ENCODE measurements at places on chromosomes 12 and 14. TPM values are rescaled to one million over a fixed set of nuclear protein-coding genes. Genes with fewer than 3 reads are reported as not detected.

The TMTC1 gene
- total RNA-seq = 0.40 TPM

The STON2 gene
- 3.2 TPM for total RNA-seq

The CELA1 gene
- total RNA-seq = not detected

The CD9 gene
- total RNA-seq = 284 TPM

The TCL1A gene
- not detected for total RNA-seq

The HHIPL1 gene
- total RNA-seq = 4.9 TPM

The TMEM132C gene
- not detected for total RNA-seq

The AACS gene
- total RNA-seq = 20.6 TPM

GRCh38 chr14:93946104-93946503, 19.0 kb downstream of the FAM181A start:
- DNase-seq = no peak

- no peak for DNase-seq
These were observed 1000.2 kb downstream of the LRFN5 start for GRCh38 chr14:42606839-42607238.

DNA sequence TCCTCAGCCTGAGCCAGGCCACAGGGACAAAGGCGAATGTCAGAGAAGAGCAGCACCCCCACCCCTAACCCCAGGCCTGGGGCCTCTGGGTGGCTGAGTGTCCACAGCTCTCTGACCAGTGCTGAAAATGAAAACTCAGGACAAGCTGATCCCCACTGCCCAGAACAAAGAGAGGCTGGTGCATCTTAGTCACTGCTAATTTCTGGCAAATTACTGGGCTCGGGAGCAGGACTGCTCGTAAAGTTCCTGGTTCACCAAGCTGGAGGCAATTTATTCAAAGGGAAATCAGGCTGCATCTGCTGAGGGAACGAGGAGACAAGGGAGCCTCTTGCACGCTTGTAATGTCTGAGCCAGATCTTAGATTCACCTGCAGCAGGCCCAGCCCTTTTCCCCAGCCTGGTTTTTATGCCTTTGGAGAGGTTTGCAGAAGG, 43.2 kb downstream of the CALM1 start:
- DNase-seq = no peak

DNA sequence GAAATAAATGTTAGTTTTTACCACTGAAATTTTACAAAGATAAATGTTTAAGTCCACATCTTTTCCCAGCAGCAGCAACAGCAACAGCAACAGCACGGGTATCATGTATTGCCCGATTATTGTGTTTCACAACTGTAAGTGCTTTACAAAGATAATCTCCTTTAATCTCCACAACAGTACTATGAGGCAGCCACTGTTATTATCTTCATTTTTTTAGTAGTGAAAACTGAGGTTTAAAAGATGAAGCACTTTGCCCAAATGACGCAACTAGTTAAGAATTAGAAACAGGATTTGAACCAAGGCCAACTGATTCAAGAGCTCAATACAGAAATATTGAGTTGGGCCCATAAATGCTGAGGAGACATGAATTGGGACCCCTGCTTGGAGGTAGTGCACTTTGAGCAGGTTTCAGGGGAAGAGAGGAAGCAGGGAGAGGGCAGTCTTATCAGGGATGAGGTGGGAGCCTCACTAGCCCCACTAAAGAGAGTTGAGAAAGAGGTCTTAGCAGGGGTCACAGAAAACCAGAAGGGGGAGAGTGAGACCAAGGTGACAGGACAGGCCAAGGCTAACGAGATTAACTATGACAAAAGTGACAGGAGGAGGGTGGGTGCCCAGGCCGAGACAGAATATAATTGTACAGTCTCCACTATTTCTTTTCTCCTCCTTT, 15.3 kb downstream of the KRT2 start:
- no peak for DNase-seq

- no peak for DNase-seq
These were observed 14.5 kb upstream of the WDR89 start for GRCh38 chr14:63656194-63656593.

DNA sequence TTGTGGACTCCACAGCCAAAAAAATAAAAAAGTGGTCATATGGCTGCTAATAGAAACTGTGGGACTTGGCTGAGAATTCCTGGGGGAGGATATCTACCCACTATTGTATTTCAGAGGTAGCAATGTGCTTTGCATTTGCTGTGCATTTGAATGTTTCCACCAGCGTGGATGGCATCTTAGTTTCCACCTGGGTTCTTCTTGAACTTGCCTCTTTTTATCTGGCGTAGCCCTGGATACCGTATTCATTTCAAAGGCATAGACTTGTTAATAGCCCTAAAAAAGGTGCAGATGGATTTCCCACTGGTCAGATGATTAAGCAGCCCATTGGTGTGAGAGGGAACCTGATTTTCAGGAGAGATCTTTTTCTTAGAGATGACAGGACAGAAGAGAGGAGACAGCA, 1.9 kb upstream of the MYF5 start:
- DNase-seq = no peak

All from epithelial cell of proximal tubule (primary cell).